NCI-H2081 treated with DMSO at 0.1 percent for 48 hours (cell line): ENCODE measurements at places on chromosomes 7 and 10.

DNA sequence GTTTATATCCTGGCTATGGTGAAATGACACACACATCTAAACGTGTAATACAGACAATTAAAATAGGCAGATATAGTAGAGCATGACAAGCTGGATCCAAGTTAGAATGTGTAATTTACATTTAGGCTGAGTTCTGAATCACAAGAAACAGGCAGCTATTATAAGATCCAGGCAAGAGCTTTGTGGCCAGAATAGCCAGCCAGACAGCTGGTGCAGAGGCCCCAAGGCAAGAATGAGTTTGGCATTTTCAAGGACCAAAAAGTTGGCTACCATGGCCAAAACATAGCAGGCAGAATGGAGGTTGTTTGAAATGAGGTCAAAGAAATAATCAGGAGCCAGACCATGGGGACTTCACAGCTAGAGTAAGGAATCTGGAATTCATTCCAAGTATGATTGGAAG is 281.7 kb downstream of the MTERF1 start:
- DNase-seq = no peak

GRCh38 chr10:60212195-60212594 is 177.5 kb downstream of the ANK3 start:
- no peak for DNase-seq

GRCh38 chr7:72183835-72184234 is 228.3 kb downstream of the CALN1 start:
- DNase-seq = no peak

DNA sequence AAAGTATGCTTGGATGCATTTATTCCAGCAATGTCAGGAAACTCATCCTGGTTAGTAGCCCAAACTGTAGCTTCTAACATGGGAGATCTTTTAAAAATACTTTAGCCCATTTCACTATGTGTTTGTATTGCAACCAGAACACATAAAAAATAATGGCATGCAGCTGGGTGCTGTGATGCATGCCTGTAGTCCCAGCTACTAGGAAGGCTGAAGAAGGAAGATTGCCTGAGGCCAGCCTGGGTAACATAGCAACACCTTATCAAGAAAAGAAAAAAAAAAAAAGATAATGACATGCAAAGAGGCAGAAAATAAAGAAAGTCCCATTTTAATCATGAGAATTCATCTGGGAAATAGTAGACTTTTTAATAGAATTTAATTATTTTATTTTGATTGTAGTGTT is 517.0 kb upstream of the TEX47 start:
- no peak for DNase-seq

DNA sequence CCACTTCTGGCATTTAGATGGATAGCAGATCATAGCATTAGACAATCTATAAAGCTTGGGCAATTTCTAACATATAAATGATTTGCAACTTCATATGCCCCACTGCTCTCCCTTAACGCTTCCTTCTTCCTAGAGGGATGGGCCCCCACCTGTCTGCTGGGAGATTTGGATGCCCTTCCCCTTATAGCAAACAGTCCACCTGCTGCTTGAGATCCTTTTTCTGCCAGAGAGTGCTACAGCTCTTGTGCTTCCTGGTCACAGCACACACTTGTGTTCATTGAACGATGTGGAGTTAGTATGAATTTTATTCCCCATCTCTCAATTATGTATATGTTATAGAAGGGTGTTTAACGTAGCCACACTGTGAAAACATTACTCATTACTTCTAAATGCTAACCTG is 10.4 kb upstream of the PCGF5 start:
- DNase-seq = peak; percentile 41

- DNase-seq = no peak
These were observed 162.8 kb downstream of the NRF1 start for GRCh38 chr7:129774359-129774758.

DNA sequence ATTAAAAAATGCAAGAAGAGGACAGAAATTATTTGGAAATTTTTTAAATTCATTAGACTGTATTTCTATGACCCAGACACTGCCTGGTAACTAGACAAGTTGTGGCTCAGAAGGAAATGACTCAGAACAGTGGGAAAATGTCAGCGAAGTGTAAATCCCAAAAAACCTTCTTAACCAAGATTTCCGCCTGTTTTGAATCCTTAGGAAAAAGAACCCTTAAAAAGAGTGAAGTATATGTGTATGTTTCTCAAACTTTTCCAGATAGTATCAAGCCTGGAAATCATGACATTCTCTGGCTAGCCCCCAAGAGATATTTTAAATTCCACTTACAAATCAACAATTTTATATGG is 42.7 kb upstream of the PLXNA4 start:
- DNase-seq = no peak

- no peak for DNase-seq
These were observed 21.5 kb upstream of the GRIFIN start for GRCh38 chr7:2497500-2498336.

- DNase-seq = no peak
These were observed 33.2 kb upstream of the ZNF479 start for GRCh38 chr7:57165285-57165899.

- no peak for DNase-seq
These were observed 40.9 kb downstream of the SMURF1 start for GRCh38 chr7:99102809-99103690.

GRCh38 chr10:110388687-110389052 is 84.0 kb upstream of the SMNDC1 start:
- DNase-seq = no peak

DNA sequence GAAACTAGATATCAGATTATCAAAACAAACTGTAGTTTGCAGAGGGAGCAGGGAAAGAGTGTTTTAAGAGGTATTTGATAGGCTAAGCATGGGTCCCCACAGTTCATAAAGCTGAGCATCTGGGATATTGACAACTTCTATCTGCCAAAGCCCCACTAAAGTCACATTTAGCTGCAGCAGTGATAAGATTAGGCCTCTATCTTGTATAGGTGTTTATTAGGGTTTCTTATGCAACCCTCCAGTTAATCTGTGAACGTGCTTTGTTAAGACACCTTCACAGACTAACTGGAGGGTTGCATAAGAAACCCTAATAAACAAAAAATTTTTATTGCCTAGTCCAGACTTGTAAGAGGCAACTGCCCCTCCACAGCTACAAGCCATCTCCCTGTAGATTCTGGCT is 78.0 kb downstream of the CYP51A1 start:
- DNase-seq = no peak

DNA sequence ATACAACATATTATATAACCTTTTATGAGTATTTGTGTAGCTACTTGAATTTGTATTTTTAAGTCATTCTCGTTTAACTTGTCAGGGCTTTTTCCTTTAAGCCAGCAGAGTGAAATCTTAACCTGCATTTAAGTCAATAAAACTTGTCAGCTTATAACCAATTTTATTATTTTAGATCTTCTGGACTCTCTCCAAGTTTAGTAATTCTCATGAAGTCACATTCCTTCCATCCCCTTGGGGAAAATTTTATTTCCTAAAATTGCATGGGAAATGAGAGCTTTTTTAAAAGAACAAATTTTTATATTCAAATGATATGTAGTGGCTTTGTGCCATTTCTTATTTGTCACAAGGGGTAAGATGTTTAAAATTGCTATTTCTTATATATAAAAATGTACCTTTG is 74.0 kb downstream of the SEPTIN7 start:
- DNase-seq = no peak

DNA sequence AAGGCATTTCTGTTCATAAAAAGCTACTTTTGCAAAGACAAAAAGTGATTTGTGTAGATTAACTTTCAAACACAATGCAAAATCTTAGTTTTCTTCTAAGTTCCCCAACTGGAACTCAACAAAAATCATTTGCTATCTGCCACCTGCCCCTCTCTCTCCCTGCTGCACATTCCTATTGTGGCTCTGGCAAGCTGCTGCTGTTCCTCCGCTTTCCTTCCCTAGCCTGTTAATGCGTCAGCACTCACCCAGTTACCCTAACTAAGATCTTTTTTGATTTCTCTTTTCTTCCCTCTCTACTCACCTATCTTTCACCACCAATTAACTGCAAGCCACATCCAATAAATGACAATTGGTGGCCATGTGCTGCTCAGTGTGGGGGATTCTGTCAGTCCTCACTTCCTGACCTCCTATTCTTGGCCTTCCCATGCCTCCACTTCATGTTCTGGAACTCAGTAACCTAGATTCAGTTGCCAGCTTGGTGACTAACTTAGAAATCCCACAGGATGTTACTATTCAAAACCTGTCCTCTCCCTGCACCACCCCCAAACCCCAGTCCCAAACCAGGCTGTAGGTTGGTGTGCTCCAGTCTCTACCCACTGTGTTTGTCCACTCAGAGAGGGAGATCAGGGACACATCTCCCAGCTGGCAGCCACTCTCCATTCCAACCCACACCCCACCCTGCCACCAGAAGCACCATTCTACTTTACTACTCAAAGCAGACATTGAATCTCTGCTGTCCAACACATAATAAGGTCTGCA is 140.2 kb upstream of the CTTNBP2 start:
- DNase-seq = no peak

- no peak for DNase-seq
These were observed 129.3 kb downstream of the FAM107B start for GRCh38 chr10:14645239-14645960.

- no peak for DNase-seq
These were observed 287.6 kb downstream of the LRMDA start for GRCh38 chr10:75718991-75719390.

DNA sequence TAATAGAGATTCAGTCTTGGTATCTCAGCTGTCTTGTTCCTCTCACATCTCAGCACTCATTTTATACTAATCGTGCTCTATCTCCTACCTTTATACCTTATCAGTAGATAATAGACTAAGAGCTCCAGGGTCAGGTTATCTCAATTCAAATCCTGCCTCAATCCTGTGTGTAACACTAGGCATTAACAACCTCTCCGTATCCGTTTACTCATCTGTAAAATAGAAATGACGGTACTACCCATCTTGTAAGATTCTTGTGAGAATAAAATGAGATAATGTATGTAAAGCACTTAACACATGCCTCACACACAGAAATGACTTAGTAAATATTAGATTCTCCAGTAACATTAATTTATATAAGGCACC is 622 bp upstream of the P4HA1 start:
- DNase-seq = no peak

GRCh38 chr10:132409667-132410028 is 12.6 kb downstream of the PWWP2B start:
- no peak for DNase-seq

GRCh38 chr7:32865448-32866030 is 26.0 kb downstream of the KBTBD2 start:
- no peak for DNase-seq

- DNase-seq = no peak
These were observed 54.6 kb upstream of the MKI67 start for GRCh38 chr10:128180843-128181242.

DNA sequence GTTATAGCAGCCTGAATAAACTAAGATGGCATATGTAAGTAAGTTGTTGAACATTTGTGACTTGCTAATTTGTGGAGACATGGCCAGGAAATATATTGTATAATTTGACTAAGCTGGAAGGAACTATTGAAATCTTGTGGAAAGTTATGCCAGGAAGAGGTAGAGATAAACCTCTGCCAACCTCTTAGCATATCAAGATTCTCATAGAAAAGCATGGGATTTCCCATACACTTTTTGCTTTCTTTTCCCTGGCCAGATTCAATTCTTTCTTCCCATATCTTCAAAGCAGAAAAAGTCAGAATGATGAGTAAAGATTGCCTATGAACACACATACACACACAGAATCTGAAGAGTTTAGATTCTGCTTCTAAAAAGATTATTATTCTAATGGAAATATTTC is 216.2 kb downstream of the SEMA3D start:
- no peak for DNase-seq

DNA sequence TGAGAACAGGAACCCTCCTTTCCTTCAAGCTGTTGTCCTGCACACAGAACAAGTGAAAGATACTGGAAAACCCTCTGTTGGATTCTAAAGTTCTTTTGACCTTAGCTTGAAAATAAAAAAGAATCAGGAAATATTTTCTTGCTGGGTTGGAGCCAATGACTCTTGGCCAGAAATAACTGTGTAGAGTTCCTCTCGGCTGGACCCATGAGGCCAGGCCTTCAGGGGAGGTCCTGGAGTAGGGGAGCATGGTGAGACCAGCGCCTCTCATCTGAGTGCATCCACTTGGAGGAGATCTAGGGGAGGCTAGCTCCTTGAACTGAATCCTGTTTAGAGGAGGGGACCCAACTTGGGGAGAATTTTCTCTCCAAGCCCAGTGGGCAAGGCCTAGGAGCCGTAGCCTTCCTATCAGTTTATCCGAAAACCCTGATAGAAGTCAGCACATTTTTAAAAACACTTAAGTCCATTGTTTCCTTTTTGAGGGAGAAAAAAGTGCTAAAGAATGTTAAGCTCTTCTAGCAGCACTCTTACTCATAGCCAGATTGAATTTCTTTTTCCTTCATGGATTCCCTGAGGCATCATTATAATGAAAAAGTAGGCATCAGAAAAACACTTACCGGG is 635.7 kb upstream of the ANKRD30A start:
- DNase-seq = no peak

DNA sequence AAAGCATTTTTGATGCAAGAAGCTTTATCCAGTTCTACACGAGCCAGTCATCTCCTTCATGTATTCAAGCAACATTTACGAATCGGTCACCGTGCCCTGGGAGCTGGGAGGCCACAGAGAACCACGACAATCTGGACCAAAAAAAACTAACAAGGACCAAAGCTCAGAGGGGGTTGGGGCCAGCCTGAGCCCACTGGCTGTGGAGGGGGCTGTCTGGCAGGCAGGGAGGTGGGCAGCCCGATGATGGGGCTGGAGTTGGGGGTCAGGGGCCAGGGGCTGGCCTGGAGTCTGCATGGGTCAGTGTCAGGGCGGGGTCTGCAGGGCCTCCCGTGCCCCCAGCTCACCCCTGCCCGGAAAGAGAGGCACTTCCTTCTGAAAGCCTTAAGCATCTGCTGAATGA is 12.5 kb upstream of the GRIFIN start:
- no peak for DNase-seq

GRCh38 chr7:45920502-45921380 is at the start of gene IGFBP3:
TSS of gene IGFBP3 (minus strand) at chr7:45921272. CDS start at chr7:45921140, 132 bp downstream.
- no peak for DNase-seq

GRCh38 chr7:91685544-91685943 is 195.0 kb downstream of the MTERF1 start:
- DNase-seq = no peak

- no peak for DNase-seq
These were observed 26.0 kb downstream of the DNAJC12 start for GRCh38 chr10:67812007-67812406.

DNA sequence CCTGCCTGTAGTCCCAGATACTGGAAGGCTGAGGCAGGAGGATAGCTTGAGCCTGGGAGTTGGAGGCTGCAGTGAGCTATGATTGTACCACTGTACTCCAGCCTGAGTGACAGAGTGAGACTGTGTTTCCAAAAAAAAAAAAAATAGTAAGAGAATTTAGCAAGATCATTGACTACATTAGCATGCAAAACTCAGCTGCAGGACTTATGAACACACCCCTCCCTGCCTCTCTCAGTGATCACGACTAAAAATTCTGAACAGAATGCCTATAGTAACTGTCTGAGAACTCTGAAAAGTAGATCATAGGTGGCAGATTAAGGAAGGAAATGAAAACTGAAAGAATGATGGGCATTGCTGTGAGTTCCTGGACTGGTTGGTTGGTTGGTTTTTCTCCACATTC is 50.5 kb downstream of the MYL10 start:
- no peak for DNase-seq
